ENCODE measurements at places on chromosomes 3 and 15.

GRCh38 chr3:16583551-16583950 is 21.7 kb downstream of the DAZL start:
- DNase-seq = no peak

DNA sequence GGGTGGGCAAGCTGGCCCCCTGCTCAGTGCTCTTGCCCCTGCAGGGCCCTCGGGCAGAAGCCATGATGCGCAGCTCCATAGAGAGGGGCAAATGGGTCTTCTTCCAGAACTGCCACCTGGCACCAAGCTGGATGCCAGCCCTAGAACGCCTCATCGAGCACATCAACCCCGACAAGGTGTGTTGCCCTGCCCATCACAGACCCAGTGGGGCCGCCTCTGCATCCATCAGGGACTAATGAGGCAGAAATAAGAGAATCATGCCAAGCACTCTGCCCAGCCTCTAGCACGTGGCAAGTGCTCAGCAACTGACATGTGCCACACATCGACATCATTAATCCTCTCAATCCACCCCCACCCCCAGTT is 49.4 kb downstream of the SEMA3G start:
- no peak for DNase-seq

DNA sequence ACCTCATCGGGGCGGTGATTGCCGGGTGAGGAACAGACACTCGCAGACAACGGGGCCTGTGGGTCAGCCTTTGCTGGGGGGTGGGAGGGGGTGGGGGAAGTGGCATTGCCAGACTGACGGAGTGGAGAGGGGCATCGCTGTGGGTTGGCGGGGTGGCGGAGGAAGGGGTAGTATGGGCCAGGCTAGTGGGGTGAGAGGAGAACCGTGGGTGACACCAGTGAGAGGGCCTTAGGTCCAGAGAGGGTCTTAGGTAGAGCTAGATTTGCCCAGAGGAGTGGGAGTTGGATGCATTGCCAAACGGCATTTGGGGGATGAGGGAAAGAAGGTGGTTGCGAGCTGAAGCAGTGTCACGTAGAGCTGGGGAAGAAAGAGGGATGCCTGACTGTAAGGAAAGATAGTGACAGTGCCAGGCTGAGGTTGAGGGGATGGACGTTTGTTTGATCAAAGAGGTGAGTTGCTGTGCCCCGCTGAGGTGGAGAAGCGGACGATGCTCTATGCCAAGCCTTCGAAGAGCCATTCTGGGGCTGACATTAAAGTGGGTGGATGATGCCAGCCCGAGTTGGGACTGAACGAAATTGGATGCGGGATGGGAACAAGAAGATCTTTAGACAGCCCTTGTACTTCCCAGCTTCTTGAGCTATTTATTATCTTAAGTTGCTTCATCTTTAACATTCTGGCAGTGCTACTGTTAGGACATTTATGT is 572 bp downstream of the DNAJB11 start:
- DNase-seq = no peak

DNA sequence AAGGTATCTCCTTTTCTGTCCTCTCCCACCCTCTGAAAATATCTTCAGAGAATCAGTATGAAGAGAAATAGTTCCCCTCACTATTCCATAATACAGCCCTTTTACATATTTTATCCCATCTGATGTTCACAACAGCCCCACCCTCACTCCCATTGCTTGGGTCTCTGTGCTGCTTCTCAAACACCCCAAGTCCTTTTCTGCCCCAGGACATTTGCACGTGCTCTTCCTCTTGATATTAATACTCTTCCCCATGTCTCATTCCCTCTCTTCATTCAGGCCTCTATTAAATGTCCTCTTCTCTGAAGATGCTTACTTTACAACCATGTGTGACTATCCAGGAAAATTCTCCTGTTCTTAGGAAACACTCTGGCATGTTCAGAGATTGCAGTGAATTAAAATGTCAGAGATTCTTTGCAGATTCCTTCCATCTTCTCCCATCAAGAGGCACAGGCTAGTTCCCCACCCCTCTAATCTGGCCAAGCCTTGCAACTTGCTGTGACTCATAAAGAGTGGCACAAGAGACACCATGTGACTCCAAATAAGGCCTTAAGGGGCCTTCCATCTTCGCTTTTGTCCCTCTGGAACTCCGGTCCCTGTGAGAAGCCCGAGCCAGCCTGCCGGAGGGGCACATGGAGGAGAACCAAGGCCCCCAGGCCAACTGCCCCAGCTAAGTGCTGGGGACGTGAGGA is 128.5 kb downstream of the CHSY1 start:
- DNase-seq = no peak

DNA sequence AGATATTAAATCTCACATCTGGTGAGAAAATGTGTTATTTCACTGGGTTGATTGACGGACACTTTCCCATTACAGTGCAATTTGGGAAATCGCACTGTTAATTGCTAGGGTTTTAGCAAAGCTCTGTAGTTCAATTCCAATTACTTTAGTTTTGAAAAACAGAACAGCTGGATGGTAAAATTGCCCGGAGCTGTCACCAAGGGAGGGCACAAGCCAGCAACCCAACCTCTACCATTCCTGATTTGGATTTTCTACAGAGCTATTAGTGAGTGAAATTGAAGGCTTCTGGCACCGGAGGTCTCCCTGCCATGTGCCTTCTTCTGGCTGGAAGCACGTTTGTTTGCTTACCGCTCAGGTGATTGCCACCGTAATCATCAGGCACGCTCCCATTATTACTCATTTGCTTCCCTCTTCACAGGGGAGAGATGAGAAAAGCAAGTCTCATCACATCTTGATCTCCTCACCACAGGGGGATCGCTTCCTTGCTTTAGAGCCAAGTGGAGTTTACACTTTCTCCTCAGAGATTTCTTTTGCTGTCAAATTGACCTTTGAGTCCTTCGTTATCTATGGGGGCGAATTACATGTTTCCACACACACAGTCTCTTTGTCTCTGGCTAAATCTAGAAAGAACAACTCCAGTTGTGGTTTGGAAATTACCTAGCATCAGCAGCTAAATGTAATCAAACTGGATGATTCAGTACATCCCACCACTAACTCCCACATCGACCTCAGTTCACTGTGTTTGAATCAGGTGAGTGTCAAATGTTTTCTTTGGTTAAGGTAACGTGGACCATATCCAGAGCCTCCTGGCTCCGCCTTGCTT is 421.7 kb upstream of the GOLIM4 start:
- no peak for DNase-seq

- DNase-seq = no peak
Observed at GRCh38 chr3:8517487-8517886, 15.9 kb downstream of the LMCD1 start.

- DNase-seq = peak; percentile 48
Observed at GRCh38 chr15:74835312-74835823, 7.6 kb downstream of the ULK3 start.

DNA sequence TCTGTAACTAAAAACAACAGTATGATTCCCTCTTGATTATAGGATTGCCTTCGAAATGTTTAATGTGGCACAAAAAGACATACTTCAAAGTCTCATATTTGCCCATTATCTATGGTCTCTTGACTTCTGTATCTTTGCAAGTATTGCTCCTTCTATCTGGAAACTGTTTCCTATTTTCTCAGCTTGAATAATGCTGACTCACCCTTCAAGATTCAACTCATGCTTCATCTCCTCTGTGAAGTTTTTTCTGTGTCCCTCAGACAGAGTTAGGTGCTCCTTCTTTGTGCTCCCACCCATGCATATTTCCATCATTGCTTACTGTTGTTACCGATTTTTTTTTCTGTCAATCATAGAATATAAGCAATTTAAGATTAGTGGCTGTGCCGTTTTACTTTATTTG is 192.8 kb upstream of the ROBO1 start:
- DNase-seq = no peak

- DNase-seq = peak; percentile 61
Observed at GRCh38 chr3:112582244-112582874, 20.5 kb downstream of the SLC35A5 start.

DNA sequence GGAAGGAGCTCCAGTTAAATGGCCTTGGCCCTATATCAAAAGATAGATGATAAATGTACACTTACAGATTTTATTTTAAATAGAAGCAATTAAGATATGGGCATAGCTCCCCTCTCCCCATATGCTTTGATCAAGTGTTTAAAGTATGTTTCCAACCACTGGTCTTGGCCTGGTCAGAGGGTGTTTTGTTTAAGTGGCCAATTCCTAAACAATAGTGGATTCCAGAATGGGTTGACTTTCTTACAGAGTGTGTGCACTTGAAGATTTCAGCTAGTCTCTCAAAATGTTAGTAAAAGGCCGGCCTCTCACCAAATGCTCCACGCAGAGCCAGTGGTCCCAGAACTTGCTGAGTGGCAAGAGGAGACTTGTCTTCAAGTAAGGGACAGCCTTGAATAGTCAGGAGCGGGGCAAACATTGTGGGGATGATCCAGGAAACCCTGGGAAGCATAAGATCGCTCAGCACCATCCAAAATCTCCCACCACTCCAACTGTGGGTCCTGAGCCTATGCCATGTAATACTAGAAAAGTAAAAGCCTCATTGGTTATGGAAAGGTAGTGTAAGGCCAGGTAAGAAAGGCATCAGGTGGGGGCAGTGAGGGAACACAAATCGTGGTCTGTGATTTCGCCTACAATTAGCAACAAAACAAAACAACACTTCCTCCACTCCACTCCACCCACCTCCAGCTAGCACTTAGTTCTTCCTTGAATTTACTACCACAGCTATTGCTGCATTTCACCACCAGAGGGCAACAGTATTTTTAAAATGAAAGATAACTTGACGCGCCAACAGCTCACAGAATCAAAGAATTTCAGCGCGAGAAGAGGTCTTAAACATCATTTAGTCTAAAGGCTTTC is 4.8 kb downstream of the RARRES1 start:
- DNase-seq = peak; percentile 50

DNA sequence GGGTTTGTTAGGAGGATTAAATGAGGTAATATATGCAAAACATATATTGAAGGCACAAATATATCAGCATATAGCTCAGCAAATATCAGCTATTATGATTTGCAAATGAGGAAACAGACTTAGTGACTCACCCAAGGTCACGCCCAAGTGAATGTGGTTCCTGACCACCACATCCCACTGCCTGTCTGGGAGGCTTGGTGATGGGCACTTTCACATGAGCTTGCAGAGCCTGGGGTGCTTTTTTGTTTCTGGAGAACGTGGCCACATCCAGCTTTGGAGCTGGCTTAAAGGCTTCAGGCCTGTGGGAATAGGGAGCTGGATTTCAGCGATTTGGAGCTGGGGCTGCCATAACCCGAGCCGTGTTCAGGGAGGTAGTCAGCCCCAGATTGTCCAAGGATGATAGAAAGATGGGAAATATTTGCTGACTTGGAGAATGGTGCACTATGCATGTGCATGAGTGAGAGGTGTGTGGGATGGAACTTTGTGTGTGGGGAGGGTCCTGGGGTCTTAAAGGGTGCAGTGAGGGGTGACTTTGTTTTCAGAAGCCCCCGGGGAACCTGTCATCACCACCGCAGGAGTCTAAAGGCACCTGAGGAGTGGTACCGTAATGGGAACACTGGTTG is 12.0 kb upstream of the FGD5 start:
- no peak for DNase-seq

DNA sequence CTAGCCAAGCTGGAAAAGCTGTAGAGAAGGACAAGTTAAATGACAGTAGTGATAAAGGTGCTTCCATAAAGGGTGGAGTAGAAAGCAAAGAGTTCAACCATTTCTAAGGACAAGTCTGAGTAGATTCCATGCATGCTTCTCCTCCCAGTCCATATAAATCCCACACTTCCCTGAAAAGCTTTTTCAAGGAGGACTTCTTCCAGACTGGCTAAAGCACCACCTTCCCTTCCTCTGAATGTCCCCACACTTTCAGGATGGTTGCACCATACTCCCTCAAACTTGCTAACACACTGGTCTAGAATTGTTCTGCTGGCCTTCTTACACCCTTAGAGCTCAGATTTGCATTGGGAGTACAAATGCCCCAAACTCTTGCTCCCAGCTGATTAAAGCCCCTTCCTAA is 40.9 kb downstream of the FBN1 start:
- no peak for DNase-seq

GRCh38 chr15:36428102-36428845 is 151.2 kb upstream of the CDIN1 start:
- DNase-seq = peak; percentile 100

DNA sequence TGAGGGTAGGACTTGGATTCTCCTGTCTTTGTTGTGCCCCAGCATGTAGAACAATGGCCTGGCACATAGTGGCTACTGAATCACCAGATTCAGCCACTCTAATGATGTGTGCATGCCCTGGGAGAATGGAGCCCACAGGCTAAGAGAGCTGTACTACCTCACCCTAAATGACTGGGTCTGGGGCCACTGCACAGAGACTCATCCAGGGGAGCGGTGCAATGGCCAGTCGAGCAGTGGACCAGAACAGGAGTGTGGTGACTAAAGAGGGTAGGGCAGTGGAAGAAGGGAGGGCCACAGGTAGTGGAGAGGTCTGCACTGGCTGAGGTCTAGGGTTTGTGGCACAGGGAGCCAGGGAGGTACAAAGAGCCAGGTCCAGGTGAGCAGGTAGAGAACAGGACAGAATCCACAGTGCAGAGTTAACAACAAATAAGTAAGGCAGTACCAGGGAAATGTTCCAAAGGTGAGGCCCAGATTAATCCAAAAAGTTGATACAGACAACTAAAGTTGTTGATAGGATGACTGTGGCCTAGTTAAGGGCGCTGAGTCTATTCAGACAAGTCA is 142.7 kb upstream of the ATP11B start:
- no peak for DNase-seq

DNA sequence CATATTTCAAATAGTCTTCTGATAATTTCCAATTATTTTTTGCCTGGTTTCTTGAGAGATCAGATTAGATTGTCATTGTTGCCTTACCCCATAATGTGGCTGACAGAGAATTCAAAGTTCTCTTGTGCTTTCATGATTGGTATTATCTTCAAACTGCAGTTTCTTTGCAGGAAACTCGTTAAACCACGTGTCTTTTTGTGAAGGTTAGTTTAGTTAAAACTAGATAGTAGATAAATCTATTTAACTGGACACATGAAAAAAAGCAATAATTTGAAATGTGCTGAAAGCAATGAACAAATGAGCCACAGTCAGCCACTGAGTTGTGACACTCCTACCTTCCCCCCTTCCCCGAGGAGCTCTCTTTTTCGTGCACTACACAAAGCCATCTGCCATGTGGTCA is 327.5 kb upstream of the UMPS start:
- no peak for DNase-seq

GRCh38 chr3:52090933-52091468 is 34.6 kb upstream of the DUSP7 start:
- no peak for DNase-seq

DNA sequence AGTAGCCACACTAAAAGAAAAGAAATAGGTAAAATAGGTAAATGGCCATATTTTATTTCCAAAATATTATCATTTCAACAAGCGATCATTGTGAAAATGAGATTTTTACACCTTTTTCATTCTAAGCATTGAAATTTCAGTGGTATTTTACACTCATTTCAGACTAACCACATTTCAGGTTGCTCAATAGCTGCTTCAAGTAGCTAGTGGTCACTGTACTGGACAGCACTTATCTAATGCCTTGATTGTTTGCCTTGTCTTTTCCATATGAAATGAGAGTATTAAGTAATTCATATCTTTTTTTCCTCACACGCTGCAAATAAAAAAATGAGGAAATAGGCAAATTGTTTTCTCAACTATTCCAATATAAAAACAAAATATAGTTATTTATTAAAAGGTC is 332.8 kb downstream of the NLGN1 start:
- DNase-seq = no peak

GRCh38 chr15:71392861-71393283 is 277.6 kb downstream of the THSD4 start:
- DNase-seq = no peak
